ENCODE measurements at places on chromosomes 13 and 19. TPM values are rescaled to one million over a fixed set of nuclear protein-coding genes. Genes with fewer than 3 reads are reported as not detected.
A peak's percentile ranks its signal among the peaks of the same experiment; 100 is the strongest.

DNA sequence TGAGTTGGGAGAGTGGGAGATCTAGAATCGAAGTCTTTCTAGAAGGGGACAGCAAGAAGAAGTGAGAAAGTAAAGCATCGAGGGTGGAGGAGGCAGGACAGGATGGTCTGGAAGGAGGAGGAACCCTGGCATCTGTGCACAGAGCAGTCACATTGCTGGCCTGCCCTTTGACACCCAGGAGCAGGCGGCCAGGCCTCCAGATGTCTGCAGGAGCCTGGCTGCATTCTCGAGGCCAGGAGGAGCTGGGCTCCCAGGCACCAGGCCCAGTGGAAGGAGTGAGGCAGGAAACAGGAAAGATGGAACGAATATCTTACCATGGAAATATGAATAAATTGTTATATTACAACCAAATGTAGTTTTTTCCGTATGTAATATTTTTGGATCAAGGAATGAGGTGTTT lies 27.7 kb upstream of the ARGLU1 start:
- H3K36me3 ChIP-seq, result no peaks in the 10 kb centered on the region
- no peak overlapping the region for H3K4me3 ChIP-seq
- H3K27ac ChIP-seq, result no peak overlapping the region
- DNase-seq, result no peak
- H3K27me3 ChIP-seq, result no peaks in the 10 kb centered on the region

DNA sequence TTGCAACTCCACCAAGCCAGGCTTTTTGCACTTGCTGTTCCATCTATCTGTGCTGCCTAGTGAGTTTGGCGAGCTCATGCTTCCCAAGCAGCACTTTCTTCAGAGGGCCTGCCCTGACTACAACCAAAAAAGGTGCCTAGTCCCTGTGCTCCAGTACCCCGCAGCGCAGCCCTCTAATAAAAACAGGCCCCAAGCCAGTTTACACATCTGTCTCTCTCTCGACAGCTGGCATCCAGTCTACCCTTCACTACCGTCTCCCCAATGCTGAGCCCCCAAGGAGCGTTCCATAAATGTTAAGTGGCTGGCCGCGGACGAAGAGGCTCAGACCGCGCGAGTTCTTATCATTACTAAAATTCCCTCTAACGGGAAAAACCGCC lies 512 bp downstream of the MED4 start:
- H3K27ac ChIP-seq, result peak overlapping the region; percentile 91
- H3K4me1 ChIP-seq, result peaks cover 12% of the 10 kb centered on the region
- peak; percentile 0 for DNase-seq
- H3K4me3 ChIP-seq, result peak overlapping the region; percentile 95

DNA sequence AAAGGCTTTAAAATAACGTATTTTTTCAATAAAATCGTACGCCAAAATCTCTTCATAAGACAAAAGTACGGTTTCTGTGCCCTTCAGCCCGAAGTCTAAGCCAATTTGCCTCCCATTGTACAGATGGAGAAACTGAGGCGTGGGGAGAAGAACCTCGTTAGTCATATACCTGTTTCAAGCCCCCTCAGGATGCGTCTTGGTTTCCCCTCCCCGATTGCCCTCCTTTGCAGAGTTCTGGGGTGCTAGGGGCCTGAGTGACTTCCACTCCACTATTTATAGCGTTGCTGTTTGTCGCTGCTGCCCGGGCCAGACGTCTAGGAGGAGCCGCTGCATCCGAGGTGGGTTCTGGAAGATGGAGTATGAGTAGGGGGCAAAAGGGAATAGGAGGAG lies 2.3 kb upstream of the LTBP4 start:
- no peak overlapping the region for H3K27ac ChIP-seq
- H3K4me3 ChIP-seq, result no peak overlapping the region
- no peak for DNase-seq
- peaks cover 63% of the 10 kb centered on the region for H3K4me1 ChIP-seq
- H3K36me3 ChIP-seq, result no peaks in the 10 kb centered on the region

DNA sequence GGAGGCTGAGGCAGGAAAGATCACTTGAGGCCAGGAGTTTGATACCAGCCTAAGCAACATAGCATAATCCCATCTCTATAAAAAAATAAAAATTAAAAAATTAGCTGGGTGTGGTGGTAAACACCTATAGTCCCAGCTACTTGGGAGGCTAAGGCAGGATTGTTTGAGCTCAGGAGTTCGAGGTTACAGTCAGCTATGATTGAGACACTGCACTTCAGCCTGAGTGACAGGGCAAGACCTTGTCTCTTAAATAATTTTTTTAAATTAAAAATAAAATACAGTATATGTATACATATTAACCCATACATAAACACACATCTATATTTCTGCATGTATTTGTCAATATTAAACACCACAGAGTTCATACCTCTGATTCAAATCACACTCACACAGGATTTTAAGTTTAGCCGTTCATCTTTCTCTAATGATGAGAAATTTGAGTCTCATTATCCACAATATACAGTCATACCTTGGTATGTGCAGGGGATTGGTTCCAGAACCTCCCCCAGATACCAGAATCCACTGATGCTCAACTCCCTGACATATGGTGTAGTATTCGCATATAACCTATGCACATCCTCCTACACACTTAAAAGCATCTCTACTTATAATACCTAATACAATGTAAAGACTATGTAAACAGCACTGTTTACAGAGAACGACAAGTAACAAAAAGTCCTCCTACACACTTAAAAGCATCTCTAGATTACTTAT lies 44.7 kb downstream of the PSPC1 start:
- H3K27me3 ChIP-seq, result no peaks in the 10 kb centered on the region
- no peak overlapping the region for H3K4me3 ChIP-seq
- H3K36me3 ChIP-seq, result peaks cover 58% of the 10 kb centered on the region
- no peak overlapping the region for H3K27ac ChIP-seq

DNA sequence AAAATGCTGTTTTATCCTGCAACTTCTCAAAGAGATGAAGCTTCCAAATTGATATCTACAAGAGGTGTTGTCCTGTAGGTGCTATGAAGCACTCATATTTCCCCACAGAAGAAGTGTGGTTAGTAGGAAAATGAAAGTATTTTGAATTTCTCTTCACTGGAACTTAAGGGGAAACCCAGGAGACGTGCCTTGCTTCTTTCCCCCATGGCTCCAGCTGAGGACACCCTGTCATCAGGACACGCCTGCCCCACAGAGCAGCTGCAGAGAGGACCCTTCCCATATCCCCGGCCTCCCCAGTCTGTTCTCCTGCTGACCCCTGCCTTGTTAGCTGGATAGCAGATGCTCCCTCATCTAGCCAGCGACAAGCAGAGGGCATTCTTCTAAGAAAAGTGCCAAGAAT lies 371.3 kb downstream of the COG6 start:
- no peaks in the 10 kb centered on the region for H3K36me3 ChIP-seq
- no peak for DNase-seq
- H3K4me3 ChIP-seq, result no peak overlapping the region
- H3K27me3 ChIP-seq, result no peaks in the 10 kb centered on the region
- no peaks in the 10 kb centered on the region for H3K4me1 ChIP-seq

GRCh38 chr13:71039440-71039839 lies 827.6 kb downstream of the DACH1 start:
- no peaks in the 10 kb centered on the region for H3K4me1 ChIP-seq
- H3K4me3 ChIP-seq, result no peak overlapping the region
- no peaks in the 10 kb centered on the region for H3K27me3 ChIP-seq
- H3K27ac ChIP-seq, result no peak overlapping the region
- no peaks in the 10 kb centered on the region for H3K36me3 ChIP-seq
- no peak for DNase-seq

GRCh38 chr19:6239401-6239844 lies 40.4 kb downstream of the MLLT1 start:
- DNase-seq, result no peak
- H3K4me1 ChIP-seq, result peaks cover 24% of the 10 kb centered on the region
- no peaks in the 10 kb centered on the region for H3K27me3 ChIP-seq
- H3K4me3 ChIP-seq, result no peak overlapping the region
- H3K27ac ChIP-seq, result peak overlapping the region; percentile 26
- peaks cover 2% of the 10 kb centered on the region for H3K36me3 ChIP-seq

DNA sequence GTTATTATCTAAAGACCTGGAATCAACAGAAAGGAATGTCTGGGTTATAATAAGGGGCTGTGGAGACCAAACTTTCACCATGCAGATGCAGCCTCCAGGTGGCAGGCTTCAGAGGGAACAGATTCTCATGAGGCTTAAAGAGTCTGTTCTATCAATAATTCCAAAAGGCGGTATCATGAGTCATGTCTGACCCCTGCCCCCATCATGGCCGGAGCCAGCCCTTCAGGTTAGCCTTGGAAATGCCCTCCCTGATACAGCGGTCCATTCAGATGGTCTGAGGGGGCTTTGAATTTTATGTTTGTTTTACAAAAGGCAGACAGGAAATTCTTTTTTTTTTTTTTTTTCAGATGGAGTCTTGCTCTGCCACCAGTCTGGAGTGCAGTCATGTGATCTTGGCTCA lies 21.7 kb upstream of the LAMP1 start:
- no peak overlapping the region for H3K4me3 ChIP-seq
- H3K4me1 ChIP-seq, result peaks cover 40% of the 10 kb centered on the region
- H3K27ac ChIP-seq, result no peak overlapping the region
- H3K36me3 ChIP-seq, result no peaks in the 10 kb centered on the region

GRCh38 chr13:53058065-53058679 lies 29.6 kb downstream of the OLFM4 start:
- no peak overlapping the region for H3K27ac ChIP-seq
- H3K27me3 ChIP-seq, result no peaks in the 10 kb centered on the region

DNA sequence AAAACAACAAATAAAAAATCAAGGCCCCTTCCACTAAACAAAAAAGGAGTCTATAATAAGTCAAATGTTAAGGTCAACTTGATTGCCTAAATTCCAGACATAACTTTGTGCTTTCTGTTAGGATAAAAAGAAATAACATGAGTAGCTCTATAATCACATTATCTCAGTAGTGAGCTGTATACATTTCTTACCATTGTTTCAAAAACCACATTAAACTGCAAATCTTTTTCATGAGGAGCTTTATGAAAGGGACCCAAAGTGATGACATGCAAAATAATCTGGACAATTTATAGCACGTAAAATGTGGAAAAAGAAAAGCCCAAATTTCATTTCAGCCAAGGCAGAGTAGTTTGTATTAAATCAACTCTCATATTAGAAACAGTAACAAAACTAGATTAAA lies 269.2 kb downstream of the KLF12 start:
- DNase-seq, result no peak
- no peaks in the 10 kb centered on the region for H3K27me3 ChIP-seq
- no peak overlapping the region for H3K4me3 ChIP-seq
- H3K4me1 ChIP-seq, result no peaks in the 10 kb centered on the region

- H3K27me3 ChIP-seq, result no peaks in the 10 kb centered on the region
- DNase-seq, result no peak
- peaks cover 10% of the 10 kb centered on the region for H3K4me1 ChIP-seq
- H3K36me3 ChIP-seq, result no peaks in the 10 kb centered on the region
- no peak overlapping the region for H3K4me3 ChIP-seq
- no peak overlapping the region for H3K27ac ChIP-seq
These were observed 7.7 kb downstream of the TECR start for GRCh38 chr19:14536926-14537692.

DNA sequence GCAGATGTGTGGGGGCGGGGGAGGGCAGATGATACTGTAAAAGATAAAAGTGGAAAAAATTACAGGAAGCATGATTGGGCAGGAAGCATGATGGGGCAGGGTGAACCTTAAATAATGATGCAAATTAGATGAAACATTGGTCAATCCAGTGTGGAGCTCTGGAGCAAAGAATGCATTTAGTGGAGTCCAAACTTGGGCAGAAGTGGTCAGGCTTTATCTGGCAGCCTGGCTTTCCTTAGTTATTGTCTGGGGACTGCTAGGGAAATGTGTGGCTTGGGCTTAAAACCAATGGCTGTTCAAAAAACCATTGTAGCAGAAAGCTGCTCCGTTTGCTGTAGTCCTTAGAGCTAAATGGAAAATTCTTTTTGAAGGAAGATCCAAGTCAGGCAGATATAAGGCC lies 1077.3 kb upstream of the MIR17HG start:
- DNase-seq, result no peak
- no peaks in the 10 kb centered on the region for H3K4me1 ChIP-seq
- no peaks in the 10 kb centered on the region for H3K36me3 ChIP-seq
- H3K4me3 ChIP-seq, result no peak overlapping the region
- H3K27me3 ChIP-seq, result no peaks in the 10 kb centered on the region

DNA sequence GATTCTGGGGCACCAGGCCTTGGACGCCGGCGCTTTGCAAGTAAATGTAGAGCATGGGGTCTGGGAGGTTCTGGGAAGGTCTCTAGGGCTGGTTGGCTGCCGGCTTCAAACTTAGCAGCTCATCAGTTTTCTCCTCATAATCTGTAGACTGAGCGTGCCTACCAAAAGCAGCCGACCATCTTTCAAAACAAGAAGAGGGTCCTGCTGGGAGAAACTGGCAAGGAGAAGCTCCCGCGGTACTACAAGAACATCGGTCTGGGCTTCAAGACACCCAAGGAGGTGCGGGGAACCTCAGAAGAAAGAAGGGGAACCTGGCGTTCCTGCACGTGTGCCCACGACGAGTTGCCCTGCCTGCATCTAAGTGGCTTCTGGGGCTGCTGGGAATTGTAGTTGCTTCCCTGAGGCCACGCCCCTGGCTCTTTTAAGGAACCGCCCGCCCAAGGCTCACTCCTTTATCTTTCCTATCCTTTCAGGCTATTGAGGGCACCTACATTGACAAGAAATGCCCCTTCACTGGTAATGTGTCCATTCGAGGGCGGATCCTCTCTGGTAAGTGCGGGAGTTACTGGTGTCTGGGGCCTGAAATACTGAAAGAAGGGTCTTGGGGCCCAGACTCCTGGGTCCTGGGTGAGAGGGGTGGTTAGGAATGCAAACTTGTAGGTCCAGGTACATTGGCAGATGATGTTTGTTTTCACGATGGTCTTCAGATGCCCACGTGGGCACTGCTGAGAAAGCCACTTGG lies 984 bp downstream of the RPS11 start:
- DNase-seq, result peak; percentile 93
- no peaks in the 10 kb centered on the region for H3K27me3 ChIP-seq
- peak overlapping the region; percentile 92 for H3K27ac ChIP-seq
- peaks cover 31% of the 10 kb centered on the region for H3K36me3 ChIP-seq
- peaks cover 47% of the 10 kb centered on the region for H3K4me1 ChIP-seq

DNA sequence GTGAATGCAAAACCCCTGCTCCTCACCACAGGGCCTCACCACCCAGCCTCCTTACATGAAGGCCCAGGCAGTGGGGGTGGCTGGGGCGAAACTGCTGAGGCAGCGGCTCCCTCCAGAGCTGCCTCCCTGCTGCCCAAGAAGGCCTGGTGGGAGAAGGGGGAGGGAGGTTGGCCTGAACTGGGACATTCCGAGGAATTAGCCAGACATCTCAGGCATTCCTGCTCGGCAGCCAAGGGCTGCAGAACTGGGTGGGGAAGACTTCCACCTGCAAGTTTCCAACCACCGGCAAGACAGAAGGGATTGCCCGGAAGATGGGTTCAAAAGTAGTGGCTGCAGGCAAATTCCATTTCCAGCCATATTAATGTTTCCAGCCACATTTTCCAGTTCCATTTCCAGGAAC lies 2.3 kb upstream of the PSPN start:
- no peak overlapping the region for H3K4me3 ChIP-seq
- no peaks in the 10 kb centered on the region for H3K27me3 ChIP-seq
- DNase-seq, result no peak
- H3K4me1 ChIP-seq, result peaks cover 7% of the 10 kb centered on the region
- H3K27ac ChIP-seq, result no peak overlapping the region

Gene GRIK5
- polyA plus RNA-seq, result 0.28 TPM

Gene ZNF541
- polyA plus RNA-seq, result not detected

Gene ZNF730
- not detected for polyA plus RNA-seq

Gene SIAH3
- not detected for polyA plus RNA-seq

Gene ADGRL1
- polyA plus RNA-seq, result 1.7 TPM

Gene B3GLCT
- polyA plus RNA-seq, result 0.63 TPM

Gene SERP2
- polyA plus RNA-seq, result not detected

Gene RGCC
- polyA plus RNA-seq, result 49.5 TPM

Gene SLC8A2
- not detected for polyA plus RNA-seq
